ENCODE measurements at places on chromosomes 7 and 10.

- DNase-seq: no peak
Observed at GRCh38 chr7:432256-432655, 87.4 kb downstream of the PDGFA start.

GRCh38 chr7:138008588-138009349 is 6.9 kb upstream of the CREB3L2 start:
- DNase-seq: peak; percentile 18

GRCh38 chr10:16856567-16856966 is 39.3 kb upstream of the RSU1 start:
- DNase-seq: no peak

DNA sequence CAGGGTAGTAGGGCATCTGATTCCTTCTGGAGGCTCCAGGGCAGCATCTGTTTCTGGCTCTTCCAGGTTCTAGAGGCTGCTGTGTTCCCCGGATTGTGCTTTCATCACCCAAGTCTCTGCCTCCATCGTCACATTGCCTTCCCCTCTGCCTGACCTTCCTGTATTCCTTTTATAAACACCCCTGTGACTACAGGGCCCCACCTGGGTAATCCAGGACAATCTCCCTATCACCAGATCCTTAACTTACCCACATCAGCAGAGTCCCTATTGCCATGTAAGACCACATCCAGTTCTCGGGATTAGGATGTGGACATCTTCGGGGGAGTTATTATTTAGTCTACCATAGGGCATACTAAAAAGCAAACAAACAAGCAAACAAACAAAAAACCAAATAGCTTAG is 39.4 kb upstream of the AGR3 start:
- DNase-seq: no peak

DNA sequence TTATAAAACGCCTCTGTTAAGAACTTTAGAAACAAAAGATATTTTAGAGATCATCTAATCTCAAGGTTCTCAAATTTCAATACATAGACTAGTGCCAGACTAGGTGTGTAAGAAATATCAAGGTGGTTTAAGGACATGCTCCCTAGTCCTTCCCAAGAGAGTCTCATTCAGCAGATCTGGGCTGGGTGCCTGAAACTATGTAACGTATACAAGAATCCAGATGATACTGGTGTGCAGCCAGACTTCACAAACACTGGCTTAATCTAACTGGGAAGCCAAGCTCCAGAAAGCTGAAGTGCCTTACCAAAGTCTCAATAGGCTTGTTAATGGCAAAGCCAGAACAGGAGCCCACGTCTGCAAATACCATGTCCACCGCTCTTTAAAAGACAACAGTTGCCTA is 105.0 kb upstream of the AMPH start:
- DNase-seq: no peak

DNA sequence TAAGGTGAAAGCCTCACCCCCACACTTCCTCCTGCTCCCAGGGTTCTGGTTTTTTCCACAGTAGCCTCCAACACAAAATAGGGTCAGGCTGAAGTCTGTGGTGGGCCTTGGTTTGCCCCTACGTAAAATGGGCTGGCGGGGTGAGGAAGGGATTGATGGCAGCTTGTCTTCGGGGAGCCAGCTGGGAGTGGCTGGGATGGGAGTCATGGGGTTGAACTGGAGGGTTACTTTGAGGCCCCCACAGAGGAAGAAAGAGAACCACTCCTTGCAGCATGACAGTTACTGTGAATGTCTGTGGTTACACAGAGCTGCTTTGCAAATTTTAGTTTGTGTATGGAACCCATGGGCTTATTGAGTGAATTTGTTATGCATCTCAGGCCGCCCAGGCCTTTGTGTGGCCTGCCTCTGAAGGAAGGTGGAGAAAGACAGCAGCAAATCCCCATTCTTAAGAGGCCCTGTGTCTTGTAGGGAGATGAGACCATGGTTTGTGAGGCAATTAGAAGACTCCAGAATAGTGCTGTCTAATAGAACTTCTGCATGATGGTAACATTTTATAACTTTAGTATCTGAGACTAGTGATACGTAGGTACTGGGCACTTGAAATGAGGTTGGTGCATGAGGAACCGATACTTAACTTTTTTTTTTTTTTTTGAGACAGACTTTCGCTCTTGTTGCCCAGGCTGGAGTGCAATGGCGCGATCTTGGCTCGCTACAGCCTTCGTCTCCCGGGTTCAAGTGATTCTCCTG is 8.1 kb downstream of the TRIM8 start:
- DNase-seq: no peak

DNA sequence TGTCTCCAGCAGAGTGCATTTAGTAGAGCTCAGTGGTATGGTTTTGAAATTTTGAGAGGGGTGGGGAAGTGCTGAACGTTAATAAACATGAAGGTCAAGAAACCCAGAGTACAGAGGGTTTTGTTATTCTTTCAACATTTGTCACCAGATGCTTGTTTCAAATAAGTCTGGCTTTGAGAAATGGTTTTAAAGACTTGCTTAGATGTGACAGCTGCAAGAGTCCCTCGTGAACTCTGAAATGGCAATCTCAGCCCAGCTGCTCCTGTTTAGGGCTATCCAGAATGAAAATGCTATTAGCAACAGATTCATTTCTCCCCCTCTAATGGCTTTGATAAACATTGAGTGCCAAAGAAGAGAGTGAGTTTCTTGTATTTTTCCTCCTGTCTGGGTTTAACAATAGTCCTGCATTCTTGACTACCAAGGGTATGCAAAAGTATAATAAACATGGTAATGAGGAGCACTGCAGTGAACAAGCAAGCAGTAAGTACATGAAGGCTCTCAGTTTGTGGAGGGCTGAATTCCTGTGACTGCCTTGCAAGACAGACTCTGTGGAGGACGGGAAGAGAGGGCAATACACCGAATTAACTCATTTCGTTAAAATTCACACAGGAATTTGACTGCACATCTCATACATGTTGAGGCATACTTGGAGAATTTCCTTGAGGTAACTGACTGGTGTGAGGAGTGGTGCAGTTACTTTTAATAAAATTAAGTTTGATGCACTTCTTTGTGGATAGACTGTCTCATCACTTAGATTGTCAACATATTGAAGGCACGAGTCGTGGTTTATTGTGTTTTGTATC is 490.9 kb downstream of the REEP3 start:
- no peak for DNase-seq

GRCh38 chr10:91163869-91164474 is 56.5 kb upstream of the PCGF5 start:
- DNase-seq: peak; percentile 79

GRCh38 chr7:111886233-111886632 is 320.0 kb downstream of the DOCK4 start:
- no peak for DNase-seq

DNA sequence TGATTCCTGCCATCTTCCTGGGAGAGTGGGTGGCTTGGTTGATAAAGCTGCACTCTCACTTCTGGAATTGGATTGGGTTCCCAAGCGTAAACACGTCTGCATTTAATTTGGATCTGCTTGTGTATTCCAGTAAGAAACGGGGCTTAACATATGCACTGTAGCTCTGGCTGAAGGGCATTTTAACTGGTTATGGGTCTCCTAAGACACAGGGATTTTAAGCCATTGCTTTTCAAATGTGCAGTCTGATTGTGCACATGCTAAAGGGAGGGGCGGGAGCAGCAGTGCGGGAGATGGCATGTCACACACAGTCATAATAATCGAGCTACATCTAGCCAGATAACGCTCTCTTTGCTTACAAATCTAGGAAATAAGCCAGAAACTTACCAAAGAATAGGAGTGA is 247.3 kb upstream of the LYZL1 start:
- DNase-seq: no peak

DNA sequence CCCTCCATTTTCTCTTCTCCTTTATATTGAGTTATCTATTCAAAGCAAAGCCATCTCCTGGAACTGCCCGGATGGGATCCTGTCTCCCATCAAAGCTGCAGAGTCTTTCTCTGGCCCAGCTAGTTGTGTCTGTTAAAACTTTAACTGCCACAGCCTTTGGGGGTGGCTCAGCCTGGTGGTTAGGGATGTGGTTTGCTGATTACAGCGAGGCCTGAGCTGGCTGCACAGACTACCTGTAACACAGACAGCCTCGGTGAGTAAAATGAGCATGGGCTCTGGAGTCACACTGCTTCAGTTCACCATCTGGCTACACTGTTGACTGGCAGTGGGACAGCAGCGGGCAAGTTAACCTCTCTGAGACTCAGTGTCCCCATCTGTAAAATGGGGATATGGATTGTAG is 18.4 kb upstream of the HABP2 start:
- no peak for DNase-seq

DNA sequence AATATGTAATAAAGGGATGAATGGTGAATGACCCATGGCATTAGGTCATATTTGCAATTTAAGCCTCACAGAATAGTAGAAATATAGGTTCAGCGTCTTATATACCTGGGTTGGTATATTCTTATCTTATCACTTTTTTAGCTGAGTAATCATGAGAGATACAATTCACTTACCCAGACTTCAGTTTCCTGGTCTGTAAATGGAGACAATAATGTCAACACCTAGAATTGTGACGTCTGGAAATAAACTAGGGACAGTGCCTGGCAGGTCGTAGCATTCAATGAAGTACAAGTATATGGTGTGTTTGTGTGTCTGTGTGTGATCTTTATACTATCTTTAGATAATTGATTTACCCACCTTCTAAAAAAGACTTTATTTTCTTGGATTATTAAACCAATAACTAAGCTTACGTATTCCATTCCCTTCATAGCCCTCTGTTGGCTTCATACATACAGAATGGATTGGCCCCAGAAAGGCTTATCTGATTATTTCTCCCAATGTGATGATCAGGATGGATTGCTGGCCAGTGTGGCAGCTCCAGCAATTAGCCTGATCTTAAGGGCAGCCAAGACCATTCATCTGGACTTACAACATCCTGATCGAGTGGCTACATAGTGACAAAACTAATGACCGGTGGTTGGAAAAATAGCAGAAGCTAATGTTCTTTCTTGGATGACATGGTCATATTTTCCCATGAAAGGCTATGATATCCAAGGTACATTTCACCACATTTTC is 121.2 kb upstream of the NPVF start:
- DNase-seq: no peak

DNA sequence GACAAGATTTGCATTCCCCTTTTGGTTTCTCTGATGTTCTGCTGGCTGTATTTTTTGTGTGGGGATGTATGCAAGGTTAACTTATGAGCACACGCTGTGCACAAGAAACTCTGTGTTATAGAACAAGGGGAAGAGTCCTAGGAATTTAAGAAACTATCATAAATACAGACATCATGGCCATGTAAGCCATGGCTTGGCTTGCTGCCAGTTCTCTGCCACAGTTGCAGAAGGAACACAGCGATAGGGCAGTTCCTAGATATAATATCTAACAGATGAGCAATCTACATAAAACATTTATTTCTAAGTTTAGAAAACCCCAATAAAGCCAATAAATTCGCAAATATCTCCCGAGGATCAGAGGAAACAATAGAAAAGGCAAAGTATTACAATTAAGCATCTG is 153.3 kb downstream of the LRRTM3 start:
- no peak for DNase-seq

DNA sequence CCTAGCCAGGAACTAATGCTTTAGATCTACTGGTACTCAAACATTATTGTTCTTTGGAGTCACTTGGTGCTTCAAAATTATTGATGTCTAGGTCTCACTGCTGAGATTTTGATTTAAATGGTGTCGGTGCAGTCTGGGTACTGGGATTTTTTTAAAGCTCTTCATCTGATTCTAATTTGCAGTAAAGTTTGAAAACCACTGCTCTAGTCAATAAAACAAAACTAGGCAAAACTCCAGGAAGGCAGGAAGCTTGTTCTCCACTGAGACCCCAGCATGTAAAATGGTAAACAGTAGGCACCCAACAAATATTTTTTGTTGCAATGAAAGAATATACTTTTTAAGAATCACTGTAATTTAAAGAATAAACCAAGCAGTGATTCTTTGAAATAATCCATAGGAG is 49.7 kb downstream of the ADD3 start:
- DNase-seq: no peak

GRCh38 chr10:132788180-132788830 is 2.4 kb upstream of the NKX6-2 start:
- DNase-seq: no peak

GRCh38 chr10:130350996-130351395 is 214.8 kb downstream of the GLRX3 start:
- DNase-seq: no peak

GRCh38 chr10:11573497-11573896 is 38.0 kb downstream of the USP6NL start:
- DNase-seq: no peak

- no peak for DNase-seq
Observed at GRCh38 chr7:37666026-37666799, 17.4 kb upstream of the GPR141 start.

- DNase-seq: no peak
Observed at GRCh38 chr7:21327422-21328409, 100.2 kb upstream of the SP4 start.

GRCh38 chr7:80095545-80095944 is 39.1 kb upstream of the GNAI1 start:
- DNase-seq: no peak

DNA sequence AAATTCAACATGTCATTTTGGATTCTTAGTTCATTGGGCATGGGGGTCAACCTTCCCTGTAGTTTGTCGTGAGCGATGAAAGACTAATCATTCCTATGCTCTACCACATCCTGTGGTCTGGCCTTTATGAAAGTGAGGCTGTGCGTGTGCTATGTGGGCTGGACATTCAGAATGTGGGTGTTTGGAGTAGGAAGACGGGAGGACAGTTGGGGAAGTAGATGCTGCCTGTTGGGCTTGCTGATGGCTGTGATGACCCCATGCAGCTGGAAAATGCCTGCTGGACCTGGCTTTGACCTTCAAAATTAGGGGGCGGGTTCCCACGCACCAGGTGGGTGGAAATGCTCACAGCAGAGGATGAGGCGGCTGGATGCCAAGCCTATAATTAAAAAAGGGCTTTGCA is 90.9 kb upstream of the MKI67 start:
- no peak for DNase-seq

GRCh38 chr7:44226396-44226753 is 25.6 kb downstream of the YKT6 start:
- DNase-seq: no peak

- DNase-seq: no peak
Observed at GRCh38 chr7:85156661-85157208, 30.1 kb downstream of the SEMA3D start.

DNA sequence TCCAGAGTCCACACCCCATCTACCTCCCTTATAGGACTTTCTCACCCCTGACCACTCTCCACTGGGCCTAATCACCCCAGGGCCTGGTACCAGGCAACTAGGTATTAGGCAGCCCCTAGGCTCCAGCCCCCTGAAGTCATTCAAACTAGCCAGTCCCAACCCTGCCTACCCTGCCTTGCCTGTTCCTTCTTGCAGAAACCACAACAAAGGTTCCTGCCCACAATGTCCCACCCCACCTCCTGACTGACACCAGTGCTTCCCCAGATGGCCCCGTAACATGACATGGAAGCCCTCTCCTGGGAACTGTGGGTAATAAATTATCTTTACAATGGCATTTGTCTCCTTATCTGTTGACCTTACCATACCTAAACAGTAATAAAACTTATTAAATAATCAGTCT is 100.6 kb upstream of the PDE1C start:
- no peak for DNase-seq

GRCh38 chr10:48448796-48449195 is 142.3 kb downstream of the MAPK8 start:
- no peak for DNase-seq

All from activated naive CD4-positive, alpha-beta T cell treated with Interleukin-2 at 50 U/mL for 16 hours (primary cell).